ENCODE measurements at places on chromosomes 12 and 14.
A peak's percentile ranks its signal among the peaks of the same experiment; 100 is the strongest.

DNA sequence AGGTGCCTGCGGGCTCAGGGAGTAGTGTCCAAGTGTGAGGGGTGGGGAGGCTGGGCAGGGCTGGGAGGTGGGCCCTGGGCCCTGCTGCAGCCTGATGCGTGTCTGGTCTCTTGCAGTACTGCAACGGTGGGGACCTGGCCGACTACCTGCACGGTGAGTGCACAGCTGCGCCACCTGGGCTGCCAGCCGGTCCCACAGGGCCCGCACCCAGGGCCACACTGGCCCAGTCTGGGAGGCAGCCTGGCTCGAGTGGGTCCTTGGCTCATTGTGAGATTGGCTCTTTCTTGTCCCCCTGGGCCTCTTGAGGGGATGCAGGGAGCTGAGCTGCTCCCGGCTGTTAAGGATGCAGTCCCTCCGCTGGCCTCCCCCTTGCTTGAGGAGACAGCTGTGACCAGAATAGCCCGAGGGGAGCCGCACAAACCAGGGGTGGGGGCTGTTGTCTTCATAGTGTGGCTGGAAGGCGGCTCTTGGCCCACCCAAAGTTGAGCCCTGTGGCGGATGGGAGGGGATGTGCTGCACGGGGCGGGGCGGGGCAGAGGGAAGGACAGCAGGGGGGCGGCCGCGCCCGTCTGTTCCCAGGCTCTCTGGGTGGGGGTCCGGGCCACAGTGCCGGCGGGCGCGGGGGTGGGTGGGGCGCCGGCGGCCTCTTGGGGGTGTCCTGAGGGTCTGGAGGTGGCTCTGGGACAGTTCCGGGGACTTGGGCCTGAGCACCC lies 13.1 kb downstream of the ULK1 start:
- DNase-seq: no peak

DNA sequence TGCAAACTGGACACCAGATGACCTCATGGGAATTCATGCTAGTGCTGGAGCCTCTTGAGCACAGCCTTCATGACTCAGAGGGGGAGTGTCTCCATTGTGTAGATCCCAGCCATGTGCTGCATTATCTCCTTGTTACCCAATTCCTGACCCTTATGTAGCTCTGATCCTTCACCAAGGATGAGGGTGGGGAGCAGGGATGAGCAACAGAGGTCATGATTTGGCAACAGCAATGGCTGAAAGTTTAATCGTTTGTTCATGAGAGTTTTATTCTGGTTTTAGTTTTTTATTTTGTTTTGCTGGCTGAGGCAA lies 9.5 kb upstream of the BDKRB1 start:
- DNase-seq: no peak

DNA sequence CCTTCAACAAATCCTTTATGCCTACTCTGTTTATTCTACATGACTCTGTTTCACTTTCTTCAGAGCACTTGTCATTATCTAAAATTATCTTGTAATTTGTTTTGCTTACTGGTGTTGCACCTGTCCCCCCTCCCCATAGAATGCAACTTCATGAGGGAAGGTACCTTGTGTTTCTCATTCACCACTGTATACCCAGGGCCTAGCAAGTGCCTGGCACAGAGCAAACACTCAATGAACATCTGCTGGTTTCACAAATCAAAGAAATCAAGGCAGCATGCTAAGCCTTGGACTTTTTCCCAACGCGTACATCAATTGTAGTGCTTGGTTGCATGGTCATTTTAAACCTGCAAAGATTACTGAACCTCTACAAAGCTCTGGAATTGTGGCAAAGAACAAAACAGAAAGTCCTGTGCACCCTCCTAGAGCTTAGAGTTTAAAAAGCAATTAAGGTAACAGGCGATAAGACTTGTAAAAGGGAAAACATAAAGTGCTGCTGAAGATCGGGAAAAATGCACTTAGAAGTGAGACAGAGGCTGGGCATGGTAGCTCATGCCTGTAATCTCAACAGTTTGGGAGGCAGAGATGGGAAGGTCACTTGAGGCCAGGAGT lies 479.1 kb downstream of the MED13L start:
- no peak for DNase-seq

DNA sequence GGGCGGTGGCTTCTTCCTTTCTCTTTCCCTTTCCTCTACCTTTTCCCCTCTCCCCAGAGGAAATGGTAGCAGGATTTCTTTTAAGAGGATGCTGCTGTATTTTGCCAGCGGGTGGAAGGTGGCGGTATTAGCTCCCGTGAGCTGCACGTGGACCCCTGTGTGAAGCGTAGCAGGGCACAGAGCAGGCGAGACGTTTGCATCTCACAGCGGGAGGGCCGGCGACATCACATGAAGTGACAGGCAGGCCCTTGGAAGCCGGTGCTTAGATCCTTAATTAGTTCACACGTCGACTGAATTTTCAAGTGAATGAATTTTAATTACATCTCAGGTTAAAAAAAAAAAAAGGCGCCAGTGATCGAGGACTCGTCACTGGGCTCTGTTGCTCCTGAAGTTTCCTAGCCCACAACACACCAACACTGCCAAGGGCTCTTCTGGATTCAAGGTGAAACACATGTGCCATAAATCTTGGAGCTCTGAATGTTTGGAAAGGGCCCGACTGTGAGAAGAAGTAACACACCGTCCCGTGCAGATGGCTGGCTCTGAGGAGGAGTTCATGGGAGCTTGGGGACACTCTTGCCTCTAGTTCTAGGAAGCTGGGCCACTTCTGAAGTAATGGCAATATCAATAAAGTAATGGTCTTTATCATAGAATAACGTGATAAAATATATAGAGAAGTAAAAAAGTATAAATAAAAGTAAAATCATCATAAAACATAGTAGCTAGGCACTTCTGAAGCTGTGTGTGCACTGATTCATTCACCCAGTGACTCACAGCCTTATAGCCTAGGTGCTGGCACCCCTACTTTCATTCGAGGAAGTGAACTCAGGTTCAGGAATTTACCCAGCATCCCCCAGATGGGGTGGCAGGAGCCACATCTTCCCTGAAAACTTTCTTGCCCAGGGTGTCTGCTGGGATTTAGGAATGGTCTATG lies 75.3 kb downstream of the AACS start:
- peak; percentile 20 for DNase-seq

DNA sequence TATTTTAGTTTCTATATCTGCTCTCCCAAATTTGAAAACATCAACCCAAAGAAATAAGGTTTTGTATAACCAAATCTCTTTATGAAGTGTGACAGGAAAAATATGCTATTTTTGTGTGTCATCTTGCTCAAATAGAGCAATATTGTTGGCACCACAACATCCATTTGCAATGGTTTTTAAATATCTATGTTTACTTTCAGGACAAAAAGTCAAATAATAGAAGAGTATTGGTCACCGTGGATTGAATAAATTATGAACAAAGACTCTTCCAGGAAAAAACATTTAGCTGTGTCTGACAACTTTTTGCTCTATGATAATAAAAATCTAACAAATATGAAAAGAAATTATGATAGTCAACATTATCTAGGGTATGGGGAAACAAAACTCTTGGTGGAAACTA lies 439.2 kb downstream of the BTG1 start:
- DNase-seq: no peak

- no peak for DNase-seq
Measured at GRCh38 chr14:69096781-69097475, 56.0 kb downstream of the DCAF5 start.

DNA sequence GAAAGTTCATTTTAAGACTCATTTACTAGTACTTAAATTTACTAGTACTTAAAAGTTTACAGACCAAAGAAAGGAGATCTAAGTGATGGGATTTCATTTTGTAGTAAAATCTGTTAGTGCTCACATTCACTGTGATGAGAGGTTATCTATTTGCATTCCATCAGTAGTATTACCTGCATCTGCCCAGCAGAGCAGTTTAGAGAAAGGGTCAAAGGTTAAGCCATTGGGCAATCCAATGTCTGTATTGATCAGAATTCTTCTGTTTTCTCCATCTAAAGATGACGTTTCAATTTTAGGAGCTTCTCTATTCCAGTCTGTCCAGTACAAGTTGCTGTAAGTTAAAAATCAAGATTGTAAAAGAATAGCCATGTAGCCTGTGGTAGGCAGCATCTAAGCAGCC lies 18.3 kb downstream of the RTRAF start:
- no peak for DNase-seq

DNA sequence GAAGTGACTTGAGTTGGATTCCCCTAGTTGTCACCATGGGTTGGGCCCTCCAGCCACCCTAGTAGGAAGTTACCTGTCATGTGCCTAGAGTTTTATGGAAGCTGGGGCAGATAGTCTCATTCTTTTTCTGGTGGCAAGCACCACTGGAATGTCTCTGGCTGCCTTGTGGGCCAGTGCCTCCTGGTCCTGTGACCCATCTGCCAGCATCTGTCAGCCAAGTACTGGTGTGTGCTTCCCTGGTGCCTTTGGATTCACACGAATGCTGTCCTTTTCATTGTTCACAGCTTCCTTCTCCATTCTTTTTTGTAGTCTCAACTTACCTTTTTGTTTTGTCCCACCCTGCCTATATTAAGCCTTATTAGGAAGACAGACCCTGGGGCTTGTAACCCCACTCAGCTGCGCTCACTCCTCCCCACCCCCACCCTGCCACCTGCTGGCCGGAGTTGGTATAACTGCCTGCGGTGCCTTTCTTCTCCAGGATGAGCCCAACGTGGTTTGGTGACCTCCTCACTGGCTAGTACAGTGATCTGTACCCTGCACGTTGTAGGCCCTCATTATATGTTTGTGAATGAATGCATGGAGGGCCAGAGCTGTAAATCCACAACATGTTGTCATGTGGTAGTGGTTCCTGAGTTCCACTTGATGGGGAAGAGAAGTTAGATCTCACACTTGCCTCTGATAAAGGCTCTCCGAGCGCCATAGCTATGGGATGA lies 125.7 kb downstream of the TSPAN9 start:
- DNase-seq: peak; percentile 57

DNA sequence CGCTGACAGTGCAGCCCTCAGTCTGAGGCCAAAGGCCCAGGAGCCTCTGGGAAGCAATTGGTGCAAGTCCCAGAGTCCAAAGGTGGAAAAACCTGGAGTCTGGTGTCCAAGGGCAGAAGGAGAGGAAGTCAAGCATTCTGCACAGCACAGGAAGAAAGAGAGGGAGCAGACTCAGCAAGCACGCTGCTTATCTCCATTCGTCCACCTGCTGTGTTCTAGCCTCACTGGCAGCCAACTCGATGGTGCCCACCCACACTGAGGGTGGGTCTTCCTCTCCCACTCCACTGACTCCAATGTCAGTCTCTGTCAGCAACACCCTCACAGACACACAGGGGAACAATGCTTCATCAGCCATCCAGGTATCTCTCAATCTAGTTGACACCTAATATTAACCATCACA lies 38.8 kb downstream of the HELB start:
- DNase-seq: no peak

GRCh38 chr14:90521930-90522483 lies 125.2 kb downstream of the CALM1 start:
- DNase-seq: no peak

- no peak for DNase-seq
Measured at GRCh38 chr12:91105807-91106206, 5.5 kb downstream of the LUM start.

GRCh38 chr12:91551927-91552326 lies 369.3 kb upstream of the DCN start:
- no peak for DNase-seq

- DNase-seq: no peak
Measured at GRCh38 chr12:3134526-3135135, 57.5 kb downstream of the TSPAN9 start.

DNA sequence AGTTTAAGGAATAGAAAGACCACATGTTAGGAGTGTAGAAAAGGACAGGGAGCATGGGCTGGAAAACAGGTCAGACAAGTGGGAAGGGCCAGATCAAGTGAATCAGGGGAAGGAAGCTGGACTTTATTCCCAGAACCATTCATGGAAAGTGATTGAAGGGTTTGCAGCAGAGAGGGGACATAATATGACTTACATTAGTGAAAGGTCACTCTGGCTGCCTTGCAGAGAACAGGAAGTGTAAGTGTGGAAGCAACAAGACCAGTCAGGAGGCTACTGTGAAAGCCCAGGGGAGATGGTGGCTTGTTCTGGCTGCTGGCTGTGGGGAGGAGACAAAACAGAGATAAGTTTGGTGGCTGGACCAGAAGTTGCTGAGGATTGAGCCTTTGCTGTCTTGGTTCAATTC lies 69.1 kb downstream of the VCPKMT start:
- DNase-seq: no peak

- DNase-seq: no peak
Measured at GRCh38 chr12:38508246-38508645, 191.7 kb downstream of the ALG10B start.

DNA sequence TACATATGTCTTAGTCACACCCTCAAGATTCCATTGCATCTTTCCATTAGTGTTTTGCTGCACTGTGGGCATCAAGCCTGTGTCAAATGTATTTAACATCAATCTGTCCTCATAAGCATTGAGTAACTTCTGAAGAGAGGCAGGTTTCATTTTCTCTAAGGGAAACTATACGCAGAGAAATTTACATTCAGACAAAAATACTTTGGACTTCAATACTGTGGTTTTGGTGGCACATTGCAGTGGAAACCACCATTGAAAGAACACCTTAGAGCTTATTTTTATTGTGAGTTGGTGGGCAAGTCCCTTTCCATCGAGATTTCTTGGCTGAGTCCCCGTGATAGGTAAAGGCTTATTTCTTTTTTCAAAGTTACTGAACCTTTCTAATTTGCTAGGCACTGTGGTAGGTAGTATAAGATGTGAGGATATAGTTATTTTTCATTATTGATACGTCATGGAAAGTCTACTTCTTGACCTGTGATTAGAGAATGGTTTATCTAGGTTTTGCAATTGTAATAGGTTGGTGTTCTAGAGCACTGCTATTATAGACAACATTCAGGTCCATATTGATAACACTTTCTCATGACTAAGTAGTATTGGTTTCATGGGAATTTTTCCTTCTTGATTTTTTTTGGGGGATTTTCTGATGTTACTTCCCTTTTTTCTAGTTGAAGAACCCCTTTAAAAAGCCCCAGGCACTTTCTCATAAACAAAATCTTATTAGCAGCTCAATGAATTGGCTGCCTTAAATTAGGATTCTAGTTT lies 81.9 kb downstream of the CFAP54 start:
- DNase-seq: no peak

DNA sequence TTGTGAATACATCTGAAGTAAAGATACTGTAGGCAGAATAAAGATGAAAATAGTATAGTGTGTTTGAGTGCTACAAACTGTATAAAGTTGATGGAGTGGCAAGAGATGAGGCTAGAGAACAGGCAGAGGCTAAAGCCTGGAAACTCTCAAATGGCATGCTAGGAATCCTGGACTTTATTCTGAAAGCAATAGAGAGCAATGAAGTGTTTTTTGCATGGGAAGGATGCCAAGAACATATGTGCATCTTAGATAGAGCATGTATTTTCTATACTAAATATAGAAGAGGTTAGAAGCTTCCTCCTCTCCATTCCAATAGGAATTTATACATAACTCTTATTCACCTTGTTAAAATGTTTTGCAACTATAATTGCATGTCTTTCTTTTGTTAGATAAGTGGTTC lies 86.3 kb upstream of the TMTC2 start:
- DNase-seq: no peak

DNA sequence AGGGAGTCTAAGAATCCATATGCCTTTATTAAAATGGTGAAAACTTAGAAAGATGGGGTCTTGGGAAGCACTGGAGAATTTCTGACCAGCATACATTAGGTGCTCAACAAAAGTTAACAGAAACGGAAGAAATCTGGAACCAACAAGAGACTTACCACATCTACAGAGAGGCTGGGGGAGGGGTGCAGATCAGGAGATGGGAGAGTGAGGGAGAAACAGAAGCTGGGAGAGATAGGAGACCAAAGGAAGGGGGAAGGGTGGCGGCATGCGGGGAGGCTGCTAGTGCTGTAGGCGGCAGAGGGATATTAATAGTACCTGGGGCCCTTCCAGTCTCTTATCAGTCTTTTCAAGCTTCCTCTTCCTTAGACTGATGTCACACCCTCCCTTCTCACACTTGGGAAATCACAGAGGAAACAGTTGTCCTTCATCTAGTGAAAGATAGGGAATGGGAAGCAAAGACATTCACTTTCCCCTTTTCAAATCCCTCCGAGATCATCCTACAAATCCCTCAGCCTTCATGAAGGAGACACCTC lies 18.1 kb downstream of the ZBTB39 start:
- no peak for DNase-seq

Measured in right kidney (tissue), 9 donors.